ENCODE measurements at places on chromosomes 2 and 18. TPM values are rescaled to one million over a fixed set of nuclear protein-coding genes. Genes with fewer than 3 reads are reported as not detected.

GRCh38 chr2:99571533-99571932 is 81.7 kb upstream of the REV1 start:
- no peak for DNase-seq
- no peaks in the 10 kb centered on the region for H3K27me3 ChIP-seq
- no peak overlapping the region for H3K4me3 ChIP-seq
- H3K4me1 ChIP-seq: no peaks in the 10 kb centered on the region

DNA sequence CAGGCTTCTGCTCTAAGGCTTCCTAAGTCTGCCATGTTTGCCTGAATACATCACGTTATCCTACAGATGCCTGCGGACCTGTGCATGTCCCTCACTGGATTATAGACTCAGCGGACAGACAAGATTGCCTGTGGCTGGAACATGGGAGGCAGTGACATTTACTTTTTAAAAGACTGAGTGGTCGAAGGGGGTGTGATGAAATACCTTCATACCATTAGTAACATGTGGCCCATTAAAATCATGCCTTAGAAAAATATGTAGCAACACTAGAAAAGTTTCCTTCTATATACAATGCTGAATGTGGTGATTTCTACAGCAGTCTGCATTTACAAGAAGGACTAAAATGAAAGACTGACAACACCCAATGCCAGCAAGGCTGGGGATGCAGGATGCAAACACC is 154.4 kb downstream of the ASB1 start:
- H3K27ac ChIP-seq: no peak overlapping the region
- no peak overlapping the region for H3K4me3 ChIP-seq
- DNase-seq: no peak
- no peaks in the 10 kb centered on the region for H3K27me3 ChIP-seq
- no peaks in the 10 kb centered on the region for H3K4me1 ChIP-seq

- peaks cover 98% of the 10 kb centered on the region for H3K27me3 ChIP-seq
- no peak overlapping the region for H3K4me3 ChIP-seq
- H3K36me3 ChIP-seq: no peaks in the 10 kb centered on the region
- DNase-seq: peak; percentile 93
- peaks cover 4% of the 10 kb centered on the region for H3K4me1 ChIP-seq
- H3K27ac ChIP-seq: no peak overlapping the region
These were observed 2.3 kb downstream of the EGR4 start for GRCh38 chr2:73291093-73291460.

GRCh38 chr2:134372611-134373131 is 118.8 kb downstream of the MGAT5 start:
- no peak overlapping the region for H3K4me3 ChIP-seq
- DNase-seq: no peak
- no peaks in the 10 kb centered on the region for H3K36me3 ChIP-seq
- H3K27ac ChIP-seq: no peak overlapping the region

GRCh38 chr2:98909317-98910211 is 26.5 kb downstream of the CRACDL start:
- no peaks in the 10 kb centered on the region for H3K36me3 ChIP-seq
- no peaks in the 10 kb centered on the region for H3K27me3 ChIP-seq
- DNase-seq: peak; percentile 89
- H3K4me1 ChIP-seq: peaks cover 3% of the 10 kb centered on the region
- no peak overlapping the region for H3K4me3 ChIP-seq

- no peak overlapping the region for H3K4me3 ChIP-seq
- peaks cover 5% of the 10 kb centered on the region for H3K4me1 ChIP-seq
- DNase-seq: peak; percentile 72
- H3K36me3 ChIP-seq: peaks cover 65% of the 10 kb centered on the region
These were observed 82.0 kb downstream of the NRP2 start for GRCh38 chr2:205764270-205764746.

DNA sequence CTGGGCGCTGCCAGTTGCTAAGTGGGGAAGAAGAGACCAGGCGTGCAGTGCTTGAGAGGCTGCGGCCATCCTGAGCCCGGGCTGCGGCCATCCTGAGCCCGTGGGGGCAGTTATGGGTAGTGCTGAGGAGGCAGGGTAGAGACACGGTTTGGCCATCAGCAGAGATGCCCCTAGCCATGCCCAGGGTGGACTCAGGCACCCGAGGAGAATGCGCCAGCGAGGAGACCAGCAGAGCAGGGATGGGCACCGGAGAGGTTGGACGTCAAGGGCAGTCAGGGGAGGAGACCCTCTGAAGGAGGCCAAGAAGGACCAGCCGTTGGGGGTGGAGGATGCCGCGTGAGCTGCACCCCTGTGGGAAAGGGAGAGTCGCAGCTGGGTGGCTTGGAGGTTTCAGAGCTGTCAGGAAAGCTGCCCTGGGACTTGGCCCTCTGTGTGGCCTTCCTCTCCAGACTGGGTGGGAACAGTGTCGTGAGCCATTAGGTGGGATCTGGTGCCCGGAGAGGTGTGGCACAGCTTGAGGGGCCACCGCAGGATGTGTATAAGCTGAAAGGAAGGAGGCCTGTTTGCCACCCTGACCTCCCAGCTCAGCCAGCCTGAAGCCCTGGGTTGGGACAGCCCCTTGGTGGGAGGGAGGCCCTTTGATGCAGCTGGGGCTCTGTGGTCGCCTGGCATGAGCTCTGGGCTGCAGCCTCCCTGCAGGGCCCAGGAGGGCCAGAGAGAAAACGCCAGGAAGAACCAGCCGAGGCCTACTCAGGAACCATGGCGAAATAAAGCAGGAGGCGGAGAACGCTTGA is 56.0 kb downstream of the SH3BP4 start:
- H3K4me1 ChIP-seq: peaks cover 29% of the 10 kb centered on the region
- peaks cover 37% of the 10 kb centered on the region for H3K36me3 ChIP-seq
- no peak overlapping the region for H3K4me3 ChIP-seq
- H3K27me3 ChIP-seq: no peaks in the 10 kb centered on the region
- no peak for DNase-seq
- H3K27ac ChIP-seq: peak overlapping the region; percentile 77

- DNase-seq: no peak
- no peak overlapping the region for H3K4me3 ChIP-seq
- no peak overlapping the region for H3K27ac ChIP-seq
- no peaks in the 10 kb centered on the region for H3K27me3 ChIP-seq
- no peaks in the 10 kb centered on the region for H3K4me1 ChIP-seq
These were observed 211.4 kb downstream of the CMPK2 start for GRCh38 chr2:6654279-6654678.

The FAM210A gene
- 28.1 TPM for total RNA-seq
